ENCODE measurements at places on chromosomes 3 and 15. TPM values are rescaled to one million over a fixed set of nuclear protein-coding genes. Genes with fewer than 3 reads are reported as not detected.

GRCh38 chr15:84883916-84884781 is at the start of gene SLC28A1:
SLC28A1 (plus strand) TSS chr15:84884662; CDS start chr15:84887761, 3,099 bp downstream.
- DNase-seq = peak; percentile 47

The CCDC54 gene
- total RNA-seq = not detected

DNA sequence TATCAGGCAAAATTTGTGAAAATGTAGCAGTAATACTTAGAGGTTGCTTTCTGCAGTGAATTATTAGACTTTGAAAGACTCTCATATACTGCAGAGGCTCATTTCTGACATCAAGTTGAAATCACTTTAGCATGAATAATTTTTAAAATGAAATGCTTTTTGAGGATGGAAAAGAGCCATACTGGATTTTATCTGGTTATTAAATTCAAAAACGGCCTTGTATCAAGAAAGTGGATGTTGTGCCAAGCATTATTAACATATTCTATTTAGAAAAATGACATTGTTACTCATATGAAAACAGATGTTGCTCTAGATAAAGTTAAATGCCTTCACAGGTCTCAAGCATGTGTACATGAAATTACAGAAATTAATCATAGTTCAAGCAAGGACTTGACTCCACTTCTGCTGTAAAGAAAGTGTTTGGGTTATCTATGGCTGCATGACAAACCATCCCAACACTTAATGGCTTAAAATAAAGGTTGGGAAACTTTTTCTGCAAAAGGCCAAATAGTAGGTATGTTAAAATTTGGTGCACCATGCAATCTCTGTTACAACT is 64.5 kb upstream of the ZNF280D start:
- DNase-seq = no peak

DNA sequence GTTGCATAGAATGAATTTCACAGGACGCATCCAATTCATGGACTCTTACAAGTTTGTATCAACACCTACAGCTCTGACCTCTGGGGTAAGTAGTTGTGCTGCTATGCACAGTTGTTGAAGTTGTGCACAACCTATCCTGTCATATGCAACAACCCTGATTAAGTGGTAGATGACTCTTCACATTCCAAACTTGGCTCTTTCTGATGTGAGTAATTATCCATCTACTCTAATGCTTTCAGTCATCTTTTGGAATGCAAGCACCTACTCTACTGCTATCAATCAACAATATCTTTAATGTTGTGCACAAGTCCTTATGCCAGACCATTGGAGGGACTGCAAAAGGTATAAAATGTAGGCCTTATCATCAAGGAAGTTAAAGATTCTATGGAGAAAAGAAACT is 921.4 kb downstream of the MCTP2 start:
- no peak for DNase-seq
